Effector memory CD8-positive, alpha-beta T cell (primary cell): ENCODE measurements at places on chromosomes 11 and 22.
A peak's percentile ranks its signal among the peaks of the same experiment; 100 is the strongest.

DNA sequence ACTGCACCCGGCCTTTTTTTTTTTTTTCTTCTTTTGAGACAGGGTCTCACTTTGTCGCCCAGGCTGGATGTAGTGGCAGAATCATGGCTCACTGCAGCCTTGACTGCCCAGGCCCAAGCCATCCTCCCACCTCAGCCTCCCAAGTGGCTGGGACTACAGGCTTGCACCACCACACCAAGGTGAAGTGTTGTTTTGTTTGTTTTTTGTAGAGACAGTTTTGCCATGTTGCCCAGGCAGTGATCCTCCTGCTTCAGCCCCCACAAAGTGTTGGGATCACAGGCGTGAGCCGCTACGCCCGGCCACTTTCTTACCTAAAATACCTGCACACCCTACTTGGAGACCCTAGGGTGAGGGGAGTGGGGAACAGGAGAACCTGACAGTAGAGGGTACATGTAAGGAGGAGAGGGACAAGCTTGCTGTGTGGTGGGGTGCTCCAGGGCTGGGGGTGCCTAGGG, 4.5 kb upstream of the AIFM3 start:
- peaks cover 2% of the 10 kb centered on the region for H3K36me3 ChIP-seq
- DNase-seq: no peak
- no peak overlapping the region for H3K27ac ChIP-seq
- peaks cover 5% of the 10 kb centered on the region for H3K4me1 ChIP-seq

DNA sequence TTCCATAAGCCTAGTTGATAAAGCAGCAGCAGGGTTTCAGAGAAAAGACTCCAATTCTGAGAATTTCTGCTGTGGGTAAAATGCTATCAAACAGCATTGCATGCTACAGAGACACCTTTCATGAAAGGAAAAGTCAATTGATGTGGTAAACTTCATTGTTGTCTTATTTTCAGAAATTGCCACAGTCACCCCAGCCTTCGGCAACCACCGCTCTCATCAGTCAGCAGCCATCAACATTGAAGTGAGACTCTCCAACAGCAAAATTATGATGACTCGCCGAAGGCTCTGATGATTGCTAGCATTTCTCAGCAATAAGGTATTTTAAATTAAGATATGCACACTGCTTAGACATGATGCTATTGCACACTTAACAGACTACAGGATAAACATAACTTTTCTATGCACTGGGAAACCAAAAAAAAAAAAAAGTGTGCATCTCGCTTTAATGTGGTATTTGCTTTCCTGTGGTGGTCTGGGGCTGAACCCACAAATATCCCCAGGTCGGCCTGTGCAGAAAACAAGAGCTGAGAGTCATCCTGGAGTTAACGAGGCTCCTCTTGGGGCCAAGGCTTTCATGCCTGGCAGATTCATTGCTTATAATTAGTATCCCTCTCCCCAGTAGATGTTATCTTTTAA, 192.1 kb downstream of the CTTN start:
- peaks cover 9% of the 10 kb centered on the region for H3K4me1 ChIP-seq
- no peak overlapping the region for H3K4me3 ChIP-seq
- H3K27ac ChIP-seq: peak overlapping the region; percentile 53
- peaks cover 66% of the 10 kb centered on the region for H3K27me3 ChIP-seq
- no peak for DNase-seq

GRCh38 chr11:2752204-2752770, 52.5 kb upstream of the KCNQ1OT1 start:
- H3K27ac ChIP-seq: no peak overlapping the region
- H3K4me3 ChIP-seq: no peak overlapping the region
- H3K27me3 ChIP-seq: peaks cover 15% of the 10 kb centered on the region

DNA sequence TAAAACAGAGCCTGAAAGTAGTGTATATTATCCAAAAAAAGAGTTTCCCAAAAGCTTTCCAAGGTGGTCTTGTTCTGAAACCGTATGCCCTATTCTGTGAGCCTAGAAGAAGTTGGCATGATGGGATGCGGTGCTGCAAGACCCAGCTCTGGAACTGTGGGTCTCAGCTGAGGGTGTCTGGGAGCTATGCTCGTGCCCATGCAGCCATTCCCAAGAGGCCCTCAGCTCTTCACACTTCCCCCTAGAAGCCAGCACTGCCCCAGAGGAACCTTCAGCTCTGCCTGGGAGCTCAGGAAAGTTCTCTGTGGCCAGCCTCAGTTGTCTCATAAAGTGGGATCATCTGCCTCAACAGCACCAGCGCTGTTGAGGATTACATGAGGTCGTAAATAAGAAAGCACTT, 6.4 kb upstream of the SYT12 start:
- H3K4me3 ChIP-seq: no peak overlapping the region
- no peak for DNase-seq
- peaks cover 3% of the 10 kb centered on the region for H3K4me1 ChIP-seq

DNA sequence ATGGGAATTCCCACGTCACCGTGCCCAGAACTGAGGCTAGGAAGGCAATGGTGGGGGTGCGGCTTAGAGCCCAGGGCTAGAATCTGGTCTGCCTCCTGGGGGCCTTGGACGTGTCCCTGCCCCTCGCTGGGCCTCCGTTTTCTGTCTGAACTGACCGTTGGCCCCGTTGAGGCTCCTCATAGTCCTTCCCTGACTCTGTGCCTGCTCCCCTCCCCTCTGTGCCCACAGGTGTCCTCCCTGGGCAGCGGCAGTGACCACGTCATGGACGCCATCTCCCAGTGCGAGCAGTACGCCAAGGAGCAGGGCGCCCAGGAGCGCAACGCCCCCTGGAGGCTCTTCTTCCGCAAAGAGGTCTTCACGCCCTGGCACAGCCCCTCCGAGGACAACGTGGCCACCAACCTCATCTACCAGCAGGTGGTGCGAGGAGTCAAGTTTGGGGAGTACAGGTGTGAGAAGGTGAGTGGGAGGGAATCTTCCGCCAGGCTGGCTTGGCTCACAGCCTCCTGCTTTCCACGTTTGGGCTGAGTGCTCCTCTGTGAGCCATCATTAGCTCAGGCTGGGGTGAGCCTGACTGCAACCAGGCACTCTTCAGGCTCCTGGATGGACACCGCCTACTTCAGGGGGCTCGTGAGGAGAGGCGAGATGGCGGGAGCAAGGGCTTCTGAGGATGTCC, 63.9 kb downstream of the MYO7A start:
- no peak overlapping the region for H3K4me3 ChIP-seq
- H3K27ac ChIP-seq: no peak overlapping the region
- no peaks in the 10 kb centered on the region for H3K36me3 ChIP-seq
- H3K4me1 ChIP-seq: peaks cover under 1% of the 10 kb centered on the region
- DNase-seq: peak; percentile 4
- no peaks in the 10 kb centered on the region for H3K27me3 ChIP-seq

DNA sequence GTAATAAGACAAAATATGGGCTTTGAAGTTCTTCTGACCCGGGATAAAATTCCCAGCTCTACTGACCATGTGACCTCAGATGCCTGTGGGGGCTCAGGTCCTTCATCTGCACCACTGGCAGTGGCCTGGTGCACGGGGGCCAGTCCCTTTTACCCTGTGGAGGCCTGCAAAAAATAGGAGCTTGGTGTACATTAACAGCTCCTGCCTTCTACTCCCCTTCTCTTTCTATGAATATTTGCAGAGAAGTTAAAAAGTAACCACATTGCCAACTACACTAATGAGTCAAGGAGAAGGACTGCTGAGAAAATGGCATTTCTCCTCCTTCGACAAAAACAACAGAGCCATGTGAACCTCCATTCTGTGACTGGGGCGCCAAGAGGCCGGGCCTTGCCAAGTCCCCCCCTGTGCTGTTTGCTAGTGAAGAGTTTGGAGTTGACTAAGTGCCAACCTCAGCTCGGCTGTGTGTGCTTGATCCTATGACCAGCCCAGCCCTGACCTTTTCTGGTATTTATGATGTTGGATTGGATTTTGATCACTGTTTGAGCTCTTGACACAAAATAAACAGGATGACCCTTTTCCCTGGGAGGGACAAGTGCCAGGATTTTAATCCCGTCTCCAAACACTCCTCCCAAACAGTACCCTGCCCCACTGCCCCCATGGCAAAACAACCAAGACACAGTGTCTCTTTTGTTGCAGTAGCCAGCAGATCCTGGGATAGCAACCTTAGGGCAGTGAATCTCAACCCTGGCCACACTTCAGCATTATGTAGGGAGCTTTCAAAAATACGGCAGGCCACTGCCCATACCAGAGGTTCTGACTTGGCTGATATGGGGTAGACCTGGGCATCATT, 380.1 kb downstream of the LARGE1 start:
- H3K4me3 ChIP-seq: no peak overlapping the region
- DNase-seq: no peak
- no peaks in the 10 kb centered on the region for H3K4me1 ChIP-seq
- H3K27ac ChIP-seq: no peak overlapping the region
- H3K36me3 ChIP-seq: no peaks in the 10 kb centered on the region
- no peaks in the 10 kb centered on the region for H3K27me3 ChIP-seq
